RCC 7860 (cell line): ENCODE measurements at places on chromosomes 1 and 21.

GRCh38 chr1:119919241-119919640, 22.9 kb upstream of the ADAM30 start:
- DNase-seq: no peak

GRCh38 chr1:52166996-52167753, 25.3 kb downstream of the ZFYVE9 start:
- DNase-seq: no peak

DNA sequence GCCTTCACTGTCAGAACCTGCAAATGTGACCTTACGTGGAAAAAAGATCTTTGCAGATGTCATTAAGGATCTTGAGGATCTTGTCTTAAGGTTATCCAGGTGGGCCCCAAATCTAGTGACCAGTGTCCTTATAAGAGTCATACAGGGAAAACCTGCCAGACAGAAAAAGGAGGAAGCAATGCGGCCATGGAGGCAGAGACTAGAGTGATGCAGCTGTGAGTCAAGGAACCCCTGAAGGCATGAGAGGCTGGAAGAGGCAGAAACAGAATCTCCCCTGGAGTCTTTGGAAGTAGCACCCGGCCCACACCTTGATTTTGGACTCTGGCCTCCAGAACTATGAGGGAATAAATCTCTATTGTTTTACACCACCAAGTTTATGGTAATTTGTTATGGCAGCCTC, 36.5 kb upstream of the DNASE2B start:
- DNase-seq: no peak

GRCh38 chr1:18174037-18174436, 66.4 kb downstream of the IGSF21 start:
- no peak for DNase-seq
